NCI-H187 (cell line): ENCODE measurements at places on chromosomes 3 and 15.

DNA sequence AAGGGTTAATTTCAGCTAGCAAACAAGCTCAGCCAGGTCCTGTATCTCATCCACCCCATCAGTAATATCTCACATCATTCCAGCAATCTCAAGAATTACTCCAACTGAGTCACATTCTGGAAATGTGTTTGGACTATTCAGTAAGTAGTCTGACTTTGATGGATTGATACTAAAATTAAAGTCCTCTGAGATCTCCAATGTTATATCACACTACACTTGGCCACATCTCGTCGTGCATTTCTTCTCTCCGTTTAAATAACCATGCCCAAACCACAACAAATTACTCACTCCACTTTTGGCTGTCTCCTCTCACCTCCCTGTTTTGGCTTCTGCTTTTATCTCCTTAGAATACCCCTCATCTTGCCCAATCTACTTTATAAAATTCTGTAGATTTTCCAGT, 292.2 kb downstream of the PYDC2 start:
- DNase-seq, result no peak

DNA sequence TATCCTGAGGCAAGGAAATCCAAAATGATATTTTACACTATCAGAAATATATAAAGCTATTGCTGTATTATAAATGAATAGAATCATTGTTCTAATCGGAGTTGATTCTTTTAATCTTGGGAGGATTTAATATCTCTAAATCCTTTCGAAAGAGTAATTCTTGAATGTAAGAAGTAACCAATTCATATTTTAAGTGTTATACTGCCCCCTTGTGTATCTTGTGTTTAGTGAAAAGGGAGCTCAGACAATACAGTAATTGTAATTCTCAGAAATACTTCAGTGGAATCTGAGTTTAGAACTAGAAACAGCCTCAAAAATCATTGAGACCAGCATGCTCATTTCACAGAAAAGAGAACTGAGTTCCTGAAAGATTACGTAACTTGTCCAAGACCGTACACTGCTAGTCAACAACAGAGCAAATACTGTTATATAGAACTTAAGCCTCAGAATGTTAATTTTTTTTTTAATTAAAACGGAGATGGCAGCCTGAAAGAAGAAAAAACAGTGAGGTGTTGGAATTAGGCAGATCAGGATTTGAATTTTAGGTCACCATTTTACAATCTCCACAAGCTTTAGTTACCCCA, 42.9 kb downstream of the PLCH1 start:
- no peak for DNase-seq

DNA sequence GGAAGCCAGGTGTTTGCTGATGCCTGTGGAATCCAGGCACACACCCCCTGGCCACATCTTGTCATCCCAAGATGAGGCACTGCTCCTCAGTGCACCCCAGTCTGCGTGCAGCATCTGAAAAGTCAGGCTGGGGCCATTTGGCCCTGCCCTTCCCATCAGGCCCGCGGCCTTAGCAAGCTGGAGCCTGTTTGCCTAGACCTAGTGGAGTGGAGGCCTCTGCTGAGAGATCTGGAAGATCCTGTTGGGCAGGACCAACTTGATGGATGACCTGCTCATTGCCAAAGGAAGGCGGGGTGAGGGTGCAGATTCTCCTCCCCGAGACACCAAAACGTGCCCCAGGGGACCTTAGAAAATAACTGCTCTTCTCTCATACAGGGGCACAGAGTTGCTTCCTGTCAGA, 220.2 kb downstream of the SHQ1 start:
- no peak for DNase-seq

DNA sequence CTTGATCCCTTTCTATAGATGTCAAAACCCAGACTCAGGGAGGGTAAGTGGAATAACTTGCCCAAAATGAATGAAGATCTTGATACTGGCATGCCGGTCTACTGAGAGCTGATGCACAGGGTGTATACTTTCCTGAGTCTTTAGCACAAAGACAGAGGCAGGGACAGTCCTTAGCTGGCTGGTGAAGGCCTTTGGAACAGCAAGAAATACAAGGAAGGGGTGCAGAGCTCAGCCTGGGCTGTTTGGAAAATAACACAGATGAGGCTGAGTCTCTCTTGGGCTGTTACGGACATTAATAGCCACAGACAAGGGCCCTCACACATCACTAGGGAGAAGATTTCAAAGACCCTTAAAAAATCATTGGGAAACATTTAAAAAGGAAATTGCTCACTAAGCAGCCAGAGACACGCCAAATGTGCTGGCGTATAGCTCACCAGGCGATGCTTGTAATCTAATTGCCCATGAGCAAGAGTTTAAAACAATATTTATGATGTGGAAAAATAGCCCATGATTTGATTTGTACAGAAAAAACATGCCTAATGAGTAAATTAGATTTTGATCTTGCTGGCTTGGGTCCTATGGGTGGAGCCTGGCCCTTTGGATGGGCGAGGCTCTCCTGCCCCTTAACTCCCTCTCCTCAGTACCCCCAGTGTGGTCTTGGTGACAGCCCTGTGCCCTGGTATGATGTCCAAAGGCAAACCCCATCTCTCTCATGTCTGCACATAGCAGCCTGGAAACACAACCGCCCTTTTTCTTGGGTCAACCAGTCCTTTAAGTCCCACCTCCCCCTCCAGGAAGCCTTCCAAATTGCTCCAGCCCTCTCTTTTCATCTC, 81.8 kb upstream of the MRPS22 start:
- DNase-seq, result no peak

- DNase-seq, result no peak
Observed at GRCh38 chr3:52453496-52454249, at the start of gene TNNC1. TSS of gene TNNC1 (minus strand) at chr3:52454041. CDS start at chr3:52454015, 26 bp downstream.

GRCh38 chr15:92232317-92232716, 161.4 kb upstream of the ST8SIA2 start:
- no peak for DNase-seq

- DNase-seq, result no peak
Observed at GRCh38 chr15:98452238-98452637, 196.1 kb upstream of the IGF1R start.

GRCh38 chr3:39401983-39402382, 4.5 kb upstream of the RPSA start:
- no peak for DNase-seq

GRCh38 chr3:181999314-181999713, 287.6 kb downstream of the SOX2 start:
- no peak for DNase-seq

- peak; percentile 43 for DNase-seq
Observed at GRCh38 chr3:97736928-97737327, 27.6 kb upstream of the ARL6 start.

DNA sequence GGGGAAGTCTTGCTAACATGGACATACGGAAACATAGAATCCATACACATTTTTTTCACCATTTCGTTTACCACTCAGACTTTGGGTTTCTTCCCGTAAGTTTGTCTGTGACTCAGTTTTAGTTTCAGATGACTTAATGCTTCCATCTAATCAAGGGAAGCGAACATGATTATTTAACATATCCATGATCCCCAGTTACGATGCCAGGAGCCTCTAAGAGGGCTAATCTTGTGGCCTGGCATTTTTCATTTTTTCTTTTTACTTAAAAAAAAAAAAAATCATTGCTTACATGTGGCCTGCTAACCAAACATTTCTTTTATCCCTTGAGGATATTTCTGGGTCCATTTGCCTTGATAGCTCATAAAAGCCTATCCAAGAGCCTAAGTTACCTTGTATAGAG, 20.2 kb upstream of the PLOD2 start:
- DNase-seq, result no peak

- no peak for DNase-seq
Observed at GRCh38 chr3:36837089-36837488, 72.7 kb upstream of the DCLK3 start.

DNA sequence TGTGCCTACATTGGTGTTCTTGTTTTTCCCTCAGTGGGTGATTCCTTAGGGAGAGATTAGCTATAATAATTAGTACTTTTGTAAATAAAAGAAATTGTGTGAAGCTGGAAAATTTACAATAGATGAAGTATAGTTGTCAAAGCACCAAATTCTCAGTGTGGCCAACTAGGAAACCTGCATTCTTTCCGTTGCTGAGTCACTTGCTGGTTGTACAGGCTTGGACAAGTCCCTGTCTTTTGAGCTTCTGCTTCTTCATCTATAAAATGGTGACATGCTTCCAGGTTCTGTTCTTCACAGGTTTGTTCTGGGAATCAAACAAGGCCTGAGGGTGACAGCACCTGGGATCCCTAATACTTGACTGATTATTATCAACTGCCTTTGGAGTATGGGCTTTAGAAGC, 184.1 kb upstream of the HES1 start:
- DNase-seq, result no peak

DNA sequence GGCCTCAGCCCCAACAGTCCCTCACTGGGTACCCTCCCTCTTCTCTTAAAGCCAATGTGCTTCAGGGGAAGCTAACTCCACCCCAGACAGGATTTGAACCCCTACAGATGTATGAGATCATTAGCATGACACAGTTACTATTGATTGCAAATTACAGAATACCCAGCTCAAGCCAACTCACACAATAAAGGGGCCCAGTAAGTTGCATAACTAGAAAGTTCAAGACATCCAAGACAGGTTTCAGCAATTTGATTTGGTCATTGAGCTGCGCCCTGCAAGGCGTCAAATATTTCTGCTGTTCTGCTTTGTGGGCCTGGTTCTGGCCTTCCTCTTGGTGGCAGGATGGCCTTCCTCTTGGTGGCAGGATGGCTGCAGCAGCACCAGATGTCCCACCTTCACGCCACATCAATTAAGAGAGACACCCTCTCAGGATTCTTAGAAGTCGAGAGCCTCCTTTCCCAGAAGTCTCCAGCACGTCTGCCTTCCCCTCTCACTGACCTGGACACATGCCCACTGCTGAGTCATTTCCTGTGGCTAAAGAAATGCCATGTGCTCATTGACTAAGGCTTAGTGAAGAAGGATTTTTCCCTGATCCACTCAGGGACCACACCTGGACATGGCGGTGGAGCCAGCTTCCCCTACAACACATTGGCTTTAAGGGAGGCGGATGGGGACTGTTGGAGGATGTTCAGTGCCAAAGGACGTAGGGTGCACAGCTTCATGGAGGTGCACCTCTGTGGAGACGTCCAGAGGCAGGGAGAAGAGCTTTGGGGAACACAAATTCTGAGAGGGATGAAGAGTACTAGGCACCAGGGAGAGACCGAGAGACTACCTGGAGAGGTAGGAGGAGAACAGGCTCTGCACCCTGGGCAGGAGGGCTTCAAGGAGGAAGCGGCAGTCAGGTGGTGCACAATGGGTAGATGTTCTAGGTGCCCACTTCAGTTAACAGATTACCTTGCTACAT, 49.1 kb downstream of the DNASE1L3 start:
- DNase-seq, result no peak

DNA sequence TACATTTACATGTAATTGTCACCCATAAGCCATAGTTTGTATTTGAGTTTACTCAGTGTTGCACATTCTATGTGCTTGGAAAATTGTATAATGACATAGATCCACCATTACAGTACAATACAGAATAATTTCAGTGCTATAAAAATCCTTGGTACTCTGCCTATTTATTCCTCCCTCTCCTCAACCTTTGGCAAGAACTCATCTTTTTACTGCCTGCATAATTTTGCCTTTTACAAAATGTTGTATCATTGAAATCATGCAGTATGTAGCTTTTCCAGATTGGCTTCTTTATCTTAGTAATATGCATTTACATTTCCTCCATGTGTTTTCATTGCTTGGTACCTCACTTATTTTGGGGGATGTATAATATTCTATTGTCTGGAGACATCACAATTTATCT, 786.9 kb upstream of the SEMA6D start:
- DNase-seq, result no peak

DNA sequence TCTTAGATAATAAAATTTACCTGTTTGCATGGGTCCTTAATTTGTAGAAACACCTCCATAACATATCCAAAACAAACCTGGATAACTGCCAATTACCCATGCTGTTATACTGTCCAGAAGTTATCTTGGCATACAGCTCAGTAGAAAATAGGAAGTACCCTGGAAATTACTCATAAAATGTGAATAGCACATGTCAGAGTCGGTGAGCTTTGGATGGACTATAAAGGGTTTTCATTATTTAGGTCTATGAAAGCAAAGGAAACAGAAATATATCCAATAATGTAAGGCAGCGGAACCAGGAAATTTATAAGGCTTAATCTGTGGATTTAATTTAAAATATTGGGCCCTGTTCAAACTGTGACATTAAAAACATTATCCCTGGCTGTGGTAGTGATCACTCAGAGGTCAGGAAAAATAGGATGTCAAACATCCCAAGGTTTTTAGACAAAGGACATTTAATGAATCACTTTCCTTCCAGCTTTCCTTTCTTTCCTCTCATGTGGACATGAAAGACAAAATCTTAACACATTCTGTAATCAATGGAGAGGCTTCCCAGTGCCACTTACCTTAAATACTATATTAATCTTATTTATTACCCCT, 459.0 kb upstream of the DPH6 start:
- no peak for DNase-seq

DNA sequence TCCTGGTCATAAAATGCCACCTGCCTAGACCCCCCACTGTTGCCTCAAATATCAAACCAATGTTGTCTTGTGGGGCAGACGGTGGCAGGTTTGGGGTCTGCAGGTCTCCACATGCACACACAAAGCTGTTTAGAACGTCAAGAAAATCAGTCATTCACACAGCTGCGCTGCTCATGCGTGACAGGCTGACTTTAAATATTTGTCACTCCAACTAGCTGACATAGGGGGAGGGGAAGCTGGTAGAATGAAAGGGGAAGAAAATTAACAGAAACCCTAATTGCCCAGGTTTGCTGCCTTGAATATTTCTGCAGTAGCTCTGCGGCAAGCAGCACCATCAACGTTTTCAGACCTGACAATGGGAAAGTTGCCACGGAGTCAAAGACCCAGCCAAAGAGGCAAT, 201.8 kb downstream of the ABHD5 start:
- no peak for DNase-seq

- DNase-seq, result no peak
Observed at GRCh38 chr3:67375976-67376375, 278.4 kb downstream of the SUCLG2 start.

GRCh38 chr3:14423963-14424362, 21.6 kb downstream of the SLC6A6 start:
- DNase-seq, result no peak

GRCh38 chr3:17793542-17794195, 51.2 kb upstream of the TBC1D5 start:
- DNase-seq, result no peak

- no peak for DNase-seq
Observed at GRCh38 chr3:185200639-185201038, 47.8 kb upstream of the C3orf70 start.

DNA sequence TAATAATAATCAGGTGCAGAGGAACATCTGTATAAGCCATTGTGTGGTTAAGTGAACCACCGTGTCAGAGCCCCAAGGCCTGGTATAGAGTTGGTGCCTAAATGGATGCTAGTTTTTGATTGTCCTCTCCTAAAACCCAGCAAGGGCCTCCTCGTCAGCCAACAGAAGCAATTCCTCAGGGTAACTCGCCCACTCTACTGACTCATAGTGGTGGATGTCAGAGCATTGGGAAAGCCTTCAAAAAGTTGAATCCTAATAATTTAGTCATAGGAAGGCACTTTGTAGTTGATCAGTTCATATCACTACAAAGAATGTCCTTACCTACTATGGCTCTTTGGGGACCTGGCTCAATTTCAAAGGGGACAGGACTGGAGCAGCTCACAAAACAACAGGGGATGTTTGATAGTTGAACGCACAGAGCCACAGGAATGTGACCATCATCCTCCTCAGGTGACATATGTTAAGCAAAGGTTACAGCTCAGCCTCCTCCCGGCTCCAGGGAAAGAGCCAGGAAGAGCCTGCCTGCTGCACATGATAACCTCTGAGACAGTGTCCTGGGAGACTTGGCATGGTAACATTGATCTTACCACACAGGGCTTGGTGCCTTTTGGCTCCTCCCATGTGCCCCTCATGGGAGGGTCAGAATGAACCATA, 338.7 kb downstream of the CLSTN2 start:
- DNase-seq, result no peak

- DNase-seq, result no peak
Observed at GRCh38 chr3:118909763-118910162, 124.9 kb downstream of the IGSF11 start.
